Omental fat pad (tissue), 4 donors: ENCODE measurements at places on chromosomes 3 and 15. TPM values are rescaled to one million over a fixed set of nuclear protein-coding genes. Genes with fewer than 3 reads are reported as not detected.

ADAMTSL3 gene
- total RNA-seq: 8.4 TPM

LCTL gene
- not detected for total RNA-seq

GRCh38 chr15:75729326-75730069 lies 16.9 kb upstream of the CSPG4 start:
- DNase-seq: no peak

DNA sequence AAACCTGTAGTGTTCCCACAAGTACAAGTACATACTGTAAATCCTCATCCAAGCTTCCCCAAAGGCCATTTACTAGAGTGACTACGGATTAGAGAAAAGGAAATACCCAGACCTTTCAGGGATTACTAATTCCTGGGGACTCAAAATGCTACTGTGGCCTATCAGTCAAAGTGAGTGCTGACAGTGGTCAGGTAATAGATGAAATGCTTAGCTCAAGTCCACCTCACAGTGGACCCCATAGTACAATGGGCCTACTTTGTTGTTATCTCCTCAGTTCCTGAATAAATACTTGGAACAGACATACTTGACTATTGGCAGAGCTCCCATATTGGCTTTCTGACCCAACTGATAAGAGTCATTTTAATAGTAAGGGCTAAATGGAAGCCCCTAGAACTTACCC lies 61.6 kb downstream of the MAP4 start:
- no peak for DNase-seq

DNA sequence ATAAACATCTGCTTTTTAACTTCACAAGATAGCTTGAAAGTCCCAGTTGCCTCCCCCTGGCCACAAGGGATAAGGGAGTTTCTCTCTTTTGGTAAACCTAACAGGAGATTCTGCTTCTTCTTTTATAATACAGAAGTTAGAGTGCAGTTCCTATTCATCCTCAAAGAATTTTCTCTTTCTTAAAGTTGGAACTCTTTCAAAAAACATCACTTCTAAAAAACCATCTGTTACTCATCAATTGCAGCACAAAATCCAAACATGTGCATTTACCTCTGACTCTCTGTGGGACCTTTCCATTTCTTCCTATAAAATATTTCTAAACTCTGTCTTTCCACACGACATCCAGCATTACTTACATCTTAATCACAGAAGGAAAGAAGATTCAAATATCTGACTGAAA lies 5.1 kb downstream of the DPH6 start:
- no peak for DNase-seq

DNA sequence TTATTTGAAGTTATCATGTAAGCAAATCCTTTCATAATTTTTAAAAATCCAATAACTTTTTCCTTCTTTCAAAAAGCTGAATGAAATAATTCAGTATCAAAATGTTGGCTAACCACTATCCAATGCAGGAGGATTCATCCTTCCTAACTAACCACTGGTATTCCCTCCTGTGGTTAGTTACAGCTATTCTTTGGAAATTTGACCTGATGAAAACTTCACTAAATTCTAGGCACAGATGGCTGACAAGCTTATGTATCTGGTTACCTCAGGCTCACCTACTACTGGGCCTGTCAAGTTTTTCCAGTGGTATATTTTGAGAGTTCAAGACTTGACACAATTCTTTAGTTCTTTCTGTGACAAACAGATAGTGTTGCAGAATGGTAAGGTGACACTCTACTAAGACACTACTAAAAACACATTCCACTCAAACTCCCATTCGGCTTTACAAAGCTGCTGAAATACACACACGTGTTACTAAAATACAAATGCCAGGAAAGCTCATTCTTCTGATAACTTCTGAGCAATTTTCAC lies 15.8 kb downstream of the NPTN start:
- no peak for DNase-seq

DNA sequence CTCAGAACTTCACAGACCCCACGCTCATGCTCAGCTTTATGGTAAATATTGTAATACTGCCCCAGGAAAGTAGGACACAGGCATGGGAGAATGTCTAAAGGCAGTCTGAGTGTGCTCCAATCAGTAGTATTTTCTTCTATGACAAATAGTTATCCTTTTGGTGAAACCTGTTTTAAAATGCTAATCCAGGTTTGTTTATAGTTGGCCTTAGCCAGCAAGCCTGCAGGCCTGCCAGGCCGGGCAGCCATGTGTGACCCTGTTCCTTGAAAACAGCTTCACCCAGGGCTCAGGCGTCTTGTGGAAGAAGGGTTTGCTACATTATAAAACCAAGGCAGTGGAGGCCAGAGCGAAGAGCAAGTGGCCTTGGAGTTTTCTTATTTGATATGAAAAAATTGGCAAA lies 104.7 kb downstream of the SEMA6D start:
- no peak for DNase-seq

DNA sequence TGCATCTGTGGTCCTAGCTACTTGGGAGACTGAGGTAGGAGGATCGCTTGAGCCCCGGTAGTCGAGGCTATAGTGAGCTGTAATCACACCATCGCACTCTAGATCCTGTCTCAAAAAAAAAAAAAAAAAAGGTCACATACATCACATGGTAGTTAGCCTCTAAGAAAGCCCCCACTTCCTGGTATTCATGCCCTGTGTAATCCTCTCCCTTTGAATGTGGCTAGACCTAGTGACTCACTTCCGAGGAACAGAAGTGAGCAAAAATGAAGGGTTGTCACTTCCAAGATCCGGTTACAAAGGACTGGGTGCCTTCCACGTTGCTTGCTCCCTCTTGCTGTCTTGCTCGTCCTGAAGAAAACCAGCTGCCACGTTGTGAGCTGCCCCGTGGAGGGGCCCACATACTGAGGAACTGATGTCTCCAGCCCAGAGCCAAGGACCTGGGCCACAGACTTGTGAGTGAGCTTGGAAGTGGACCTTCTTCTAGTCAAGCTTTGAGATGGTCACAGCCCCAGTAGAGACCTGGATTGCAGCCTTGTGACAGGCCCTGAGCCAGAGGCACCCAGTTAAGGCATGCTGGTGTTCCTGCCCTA lies 12.6 kb upstream of the LCTL start:
- no peak for DNase-seq
